GM19239 (cell line): ENCODE measurements at places on chromosomes 12 and 14.

DNA sequence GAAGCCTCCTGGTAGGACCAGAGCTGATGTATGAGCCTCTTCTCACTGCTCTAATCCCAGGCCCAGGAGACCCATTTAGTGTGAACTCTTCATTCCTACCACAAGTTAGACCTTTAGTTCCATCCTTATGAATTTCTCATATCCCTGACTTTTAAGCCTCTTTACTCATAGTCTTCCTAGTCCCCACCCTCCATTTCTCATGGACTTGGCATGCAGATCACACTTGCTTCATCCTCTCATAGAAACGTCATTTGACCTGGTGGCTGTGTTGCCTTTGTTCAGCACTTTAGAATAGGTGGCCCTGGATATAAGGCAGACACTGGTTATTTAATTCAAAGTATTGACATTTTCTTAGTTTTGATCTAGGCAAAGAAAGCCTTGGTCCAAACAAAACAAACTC is 99.5 kb downstream of the SLC16A7 start:
- DNase-seq = no peak

- no peak for DNase-seq
Measured at GRCh38 chr12:47370421-47370820, 290.7 kb upstream of the AMIGO2 start.

- no peak for DNase-seq
Measured at GRCh38 chr14:55516776-55517175, 63.2 kb upstream of the KTN1 start.

DNA sequence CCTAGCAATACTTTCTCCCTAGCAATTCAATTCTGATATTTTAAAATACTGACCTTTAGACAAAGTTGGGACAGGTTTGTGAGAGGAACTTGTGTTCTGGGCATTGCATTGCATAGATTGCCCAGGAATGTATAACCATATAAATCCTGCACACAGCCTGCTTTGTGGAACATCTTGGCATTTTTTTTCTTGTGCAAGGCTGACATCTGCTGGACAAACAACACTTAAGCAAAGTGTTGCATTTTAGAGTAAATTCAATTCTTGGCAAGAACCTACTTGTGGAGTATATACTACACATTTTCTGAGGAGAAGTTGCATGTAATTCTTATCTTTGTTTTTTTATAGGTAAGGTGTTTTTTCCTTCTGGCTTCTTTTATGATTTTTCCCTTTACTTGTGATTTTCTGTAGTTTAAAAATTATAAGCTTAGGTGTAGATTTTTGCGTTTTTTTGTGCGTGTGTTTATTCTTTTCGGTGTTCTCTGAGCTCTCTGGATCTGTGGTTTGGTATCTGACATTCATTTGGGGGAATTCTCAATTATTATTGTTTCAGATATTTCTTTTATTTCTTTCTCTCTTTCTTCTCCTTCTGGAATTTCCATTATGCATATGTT is 26.4 kb downstream of the TESPA1 start:
- DNase-seq = peak; percentile 16

- no peak for DNase-seq
Measured at GRCh38 chr12:124013073-124013472, 40.1 kb downstream of the ZNF664 start.

- no peak for DNase-seq
Measured at GRCh38 chr14:55052269-55052930, 953 bp downstream of the MAPK1IP1L start.

- peak; percentile 85 for DNase-seq
Measured at GRCh38 chr12:57756406-57757341, 1.8 kb downstream of the MARCHF9 start.

GRCh38 chr12:19052689-19053088 is 76.8 kb upstream of the PLEKHA5 start:
- DNase-seq = no peak

DNA sequence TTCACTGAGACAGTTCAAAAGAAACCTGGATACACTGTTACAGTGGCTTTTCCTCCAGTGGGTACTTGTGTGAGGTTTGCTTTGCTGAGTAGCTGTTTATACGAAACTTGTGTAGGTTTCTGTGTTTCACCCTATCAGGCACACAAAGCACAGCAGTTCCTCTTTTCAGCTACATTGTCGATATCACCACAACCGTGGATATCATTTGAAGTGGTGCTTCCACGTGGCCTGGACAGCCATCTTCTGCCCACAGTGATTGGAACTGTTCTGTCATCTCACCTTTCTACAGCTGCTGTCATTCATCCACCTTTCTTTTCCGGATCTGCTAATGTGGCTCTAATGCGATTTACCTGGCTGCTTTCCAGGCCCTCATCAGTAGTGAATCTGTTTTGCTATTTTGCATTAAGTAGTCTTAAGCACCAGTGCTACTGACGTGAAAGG is 368.8 kb downstream of the SYT1 start:
- no peak for DNase-seq

GRCh38 chr12:103780093-103780440 is 61.0 kb downstream of the NT5DC3 start:
- no peak for DNase-seq

- no peak for DNase-seq
Measured at GRCh38 chr14:75334549-75335051, 56.0 kb downstream of the FOS start.

- no peak for DNase-seq
Measured at GRCh38 chr14:26394150-26394810, 203.6 kb downstream of the NOVA1 start.

GRCh38 chr12:49664591-49665239 is 41.4 kb downstream of the PRPF40B start:
- peak; percentile 40 for DNase-seq

- DNase-seq = no peak
Measured at GRCh38 chr12:92299744-92300143, 154.1 kb upstream of the BTG1 start.

DNA sequence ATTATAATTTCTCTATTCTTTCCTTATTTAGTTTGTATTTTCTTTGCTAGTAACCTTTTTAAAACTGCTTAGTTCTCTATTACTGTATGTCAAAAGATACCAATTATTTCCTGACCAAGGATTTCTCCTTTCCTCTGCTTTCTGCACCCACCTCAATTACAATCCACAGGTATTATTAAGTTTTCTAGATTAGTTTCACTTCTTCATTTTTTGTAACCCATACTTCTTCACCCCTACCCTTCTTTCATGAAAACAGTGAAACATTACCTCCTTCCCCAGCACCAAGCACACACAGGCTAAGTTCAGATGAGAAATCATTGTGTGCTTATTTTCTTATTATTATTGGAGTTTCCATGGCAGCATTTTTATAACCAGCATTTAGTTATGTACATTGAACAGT is 318.5 kb upstream of the MDGA2 start:
- no peak for DNase-seq

DNA sequence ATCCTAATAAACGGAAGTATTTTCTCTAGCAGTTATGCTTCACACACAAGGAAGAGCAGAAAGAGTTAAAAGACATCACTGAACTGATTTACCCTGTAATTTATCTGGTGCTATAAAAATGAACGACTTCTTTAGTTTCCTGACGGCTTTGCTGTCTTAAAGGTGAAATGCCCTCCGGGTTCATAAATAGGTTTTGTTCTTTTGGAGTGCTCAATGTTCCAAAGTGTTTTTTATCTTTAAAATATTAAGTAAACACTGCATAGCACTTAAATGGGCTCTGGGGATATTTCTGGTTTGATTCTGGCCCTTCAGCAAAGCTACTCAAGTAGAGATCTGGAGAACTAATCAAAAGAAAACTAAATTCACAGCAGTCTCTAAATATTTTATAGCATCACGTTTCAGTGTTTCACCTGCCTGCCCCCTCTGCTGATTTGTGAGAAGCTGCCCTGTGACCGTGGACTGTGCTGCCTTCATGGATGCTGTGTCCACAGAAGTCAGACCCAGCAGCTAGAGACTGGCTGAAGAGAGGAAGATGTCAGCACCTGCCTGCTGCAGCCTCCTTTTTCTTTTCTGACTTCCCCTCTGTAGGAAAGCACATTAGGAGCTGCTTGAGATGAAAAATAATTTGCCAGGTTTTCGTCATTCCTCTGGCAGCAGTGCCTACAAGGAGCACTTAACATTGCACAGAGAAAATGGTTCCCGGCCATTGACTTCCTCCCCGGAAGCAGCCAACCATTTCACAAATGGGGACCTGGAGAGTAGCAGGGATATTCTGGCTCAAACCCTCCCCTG is 205.1 kb upstream of the FSCB start:
- DNase-seq = no peak

DNA sequence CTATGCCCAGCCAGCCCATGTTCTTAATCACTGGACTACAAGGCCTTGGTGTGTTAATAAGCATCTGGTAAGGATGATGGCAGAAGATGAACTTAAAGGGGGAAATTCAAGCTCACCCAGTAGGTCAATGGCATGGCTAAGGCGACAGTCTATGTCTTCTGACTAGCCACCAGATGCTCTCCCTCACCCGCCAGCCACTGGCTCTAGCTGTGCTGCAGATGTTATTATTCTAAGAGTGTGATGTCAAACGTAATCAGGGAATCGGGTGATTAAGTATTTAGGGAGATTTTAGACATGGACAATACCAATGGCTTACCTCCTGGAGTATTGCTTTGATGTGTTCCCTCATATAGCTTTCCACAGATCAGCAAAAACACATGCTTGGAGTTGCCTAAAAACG is 39.2 kb upstream of the MAX start:
- DNase-seq = no peak

DNA sequence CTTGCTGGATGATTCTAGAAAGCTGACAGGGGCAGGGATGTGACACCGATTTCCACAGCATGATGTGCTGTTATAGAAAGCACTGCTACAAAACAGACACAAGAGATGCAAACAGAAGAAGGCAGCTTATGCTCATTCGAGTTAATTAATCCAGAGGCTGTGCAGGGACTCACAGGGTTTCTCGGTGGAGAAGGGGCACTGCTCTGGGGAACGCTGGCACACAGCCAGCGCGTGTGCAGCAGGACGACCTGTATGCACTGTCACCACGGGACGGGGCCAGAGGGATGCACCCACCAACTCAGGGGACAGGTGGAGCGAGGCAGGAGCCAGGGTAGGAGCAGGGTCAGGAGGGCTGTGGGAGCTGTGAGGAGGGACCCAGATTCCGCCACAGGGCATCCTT is 143.5 kb downstream of the RIMBP2 start:
- no peak for DNase-seq

- no peak for DNase-seq
Measured at GRCh38 chr14:28496364-28496763, 270.2 kb upstream of the FOXG1 start.

- no peak for DNase-seq
Measured at GRCh38 chr12:59147791-59148190, 227.5 kb upstream of the LRIG3 start.

GRCh38 chr12:67073336-67073735 is 195.8 kb upstream of the CAND1 start:
- DNase-seq = no peak

- no peak for DNase-seq
Measured at GRCh38 chr12:42090899-42091298, 53.8 kb downstream of the GXYLT1 start.

- DNase-seq = no peak
Measured at GRCh38 chr14:49851813-49852212, 775 bp downstream of the NEMF start.
